Stimulated activated CD8-positive, alpha-beta memory T cell treated with anti-CD3 and anti-CD28 coated beads, Interleukin-7, amount 100 ng/mL, for 1 hour (primary cell): ENCODE measurements at places on chromosomes 5 and 9.

GRCh38 chr5:16792598-16793275 lies 143.4 kb downstream of the MYO10 start:
- DNase-seq: no peak

DNA sequence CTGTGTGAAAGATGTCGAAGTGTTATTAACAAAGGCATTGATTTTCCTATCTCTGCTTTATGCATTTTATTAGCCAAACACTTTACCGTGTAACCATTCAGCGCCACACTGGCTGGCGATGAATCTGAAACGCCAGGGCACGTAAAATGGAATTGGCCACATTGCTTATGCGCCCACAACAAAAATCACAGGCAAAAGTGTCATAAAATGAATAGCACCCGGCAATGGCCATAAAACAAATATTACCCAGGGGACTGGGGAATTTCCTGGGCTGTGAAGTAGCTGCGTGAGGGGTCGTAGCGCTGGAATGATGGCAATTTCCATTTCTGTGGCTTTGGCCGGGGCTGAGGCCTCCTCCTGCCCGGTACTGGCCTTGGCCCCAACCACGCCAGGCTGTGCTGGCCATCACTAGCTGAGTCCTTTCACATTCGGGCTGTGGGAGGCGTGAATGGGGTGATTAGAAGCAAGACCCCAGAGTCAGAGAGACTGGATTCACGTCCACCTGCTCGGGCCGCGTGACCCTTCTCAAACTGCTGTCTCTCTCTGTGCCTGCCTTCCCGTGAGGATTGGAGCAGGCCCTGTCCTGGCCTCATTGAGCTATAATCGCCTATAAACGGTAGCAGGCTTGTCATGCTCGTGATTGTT lies 254.5 kb downstream of the PBX3 start:
- DNase-seq: no peak

DNA sequence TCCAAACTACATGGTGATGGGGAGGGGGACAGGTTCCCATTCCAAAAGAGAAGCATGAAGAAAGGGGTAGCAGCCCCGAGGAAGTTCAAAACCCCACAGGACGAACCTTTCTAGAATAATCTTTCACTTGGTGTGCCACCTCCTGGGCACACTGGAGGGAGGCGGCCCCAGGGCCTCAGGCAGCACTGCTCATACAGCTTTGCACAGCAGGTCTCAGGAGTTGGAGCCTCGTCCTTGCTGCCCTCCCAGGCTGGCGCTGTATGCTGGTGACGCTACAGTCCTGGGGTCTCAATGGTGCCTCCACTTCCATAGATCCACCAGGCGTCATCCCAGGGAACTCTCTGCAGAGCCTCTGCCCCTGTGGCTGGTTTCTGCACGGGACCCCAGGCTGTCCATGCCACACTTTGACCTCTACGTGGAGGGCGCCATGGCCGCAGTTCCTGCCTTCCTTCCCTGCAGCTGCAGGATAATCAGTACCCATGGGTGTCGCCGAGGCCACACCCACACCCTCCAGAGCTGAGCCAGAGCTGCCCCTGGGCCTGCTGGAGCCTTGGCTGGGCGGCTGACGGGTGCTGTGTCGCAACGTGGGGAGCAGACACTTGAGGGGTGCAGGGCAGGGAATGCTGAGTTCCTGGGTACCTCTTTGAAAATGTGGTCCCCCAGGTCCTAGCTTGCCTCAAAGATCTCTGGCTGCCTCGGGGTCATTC lies 95.3 kb downstream of the COL5A1 start:
- no peak for DNase-seq

- DNase-seq: no peak
Measured at GRCh38 chr5:178330791-178331404, 98.3 kb upstream of the PHYKPL start.

DNA sequence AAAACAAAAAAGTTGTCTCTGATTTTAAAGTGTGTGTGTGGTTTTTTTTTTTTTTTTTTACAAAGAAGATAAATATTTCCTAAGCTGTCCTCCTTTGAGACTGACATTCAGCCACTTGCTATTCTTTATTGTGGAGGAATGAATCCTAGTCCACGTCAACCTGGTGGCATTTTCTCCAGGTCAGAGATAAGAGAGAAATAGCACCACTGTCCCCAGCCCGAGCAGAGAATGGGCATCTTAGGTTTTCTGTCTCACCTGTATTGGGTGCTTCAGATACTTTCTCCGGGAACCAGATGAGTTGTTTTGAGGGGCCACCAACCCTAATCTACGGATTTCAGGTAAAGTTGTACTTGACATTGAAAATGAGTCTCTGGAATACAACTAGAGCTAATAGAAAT lies 1.4 kb downstream of the ITGA2 start:
- no peak for DNase-seq

DNA sequence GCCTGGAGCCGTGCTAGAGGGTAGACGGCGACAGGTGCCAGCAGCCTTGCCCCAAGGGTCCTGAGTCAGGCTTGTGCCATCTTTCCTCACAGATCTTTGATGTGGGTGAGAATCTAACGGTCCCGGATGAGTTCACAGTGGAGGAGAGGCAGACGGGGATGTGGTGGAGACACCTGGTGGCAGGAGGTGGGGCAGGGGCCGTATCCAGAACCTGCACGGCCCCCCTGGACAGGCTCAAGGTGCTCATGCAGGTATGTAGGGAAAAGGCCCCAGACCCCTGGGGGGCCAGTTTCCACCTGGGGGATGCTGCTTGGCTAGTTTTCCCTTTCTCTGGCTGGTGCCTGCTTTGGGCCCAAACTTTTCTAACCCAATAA lies 24.0 kb downstream of the PTGES2 start:
- DNase-seq: no peak

DNA sequence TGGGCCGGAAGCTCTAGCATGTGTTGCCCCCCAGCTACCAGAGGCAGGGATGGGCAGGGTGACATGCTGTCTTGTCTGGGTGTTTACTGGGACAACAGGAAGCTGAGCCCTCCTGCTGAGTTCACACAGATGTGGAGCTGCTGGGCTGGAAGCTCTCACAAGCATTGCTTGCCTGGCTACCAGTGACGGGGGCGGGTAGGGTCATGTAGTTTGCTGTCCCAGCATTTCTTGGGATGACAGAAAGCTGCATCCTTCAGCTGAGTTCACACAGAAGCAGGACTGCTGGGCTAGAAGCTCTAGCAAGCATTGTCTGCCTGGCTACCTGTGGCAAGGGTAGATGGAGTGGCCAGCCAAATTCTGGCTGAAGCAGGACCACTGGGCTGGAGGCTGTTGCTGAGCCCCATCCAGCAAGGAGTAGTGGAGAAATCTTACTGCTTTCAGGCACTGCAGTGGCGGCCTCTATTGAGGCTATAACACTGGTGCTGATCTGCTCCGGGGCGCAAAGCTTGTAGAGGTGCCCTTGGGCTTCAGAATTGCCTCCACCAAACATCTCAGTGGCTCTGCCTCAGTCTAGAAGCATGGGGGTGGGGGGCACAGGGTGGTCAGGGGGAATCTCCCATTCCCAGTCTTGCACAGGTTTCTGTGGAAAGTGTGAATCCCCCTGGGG lies 25.1 kb downstream of the POLK start:
- DNase-seq: no peak

- no peak for DNase-seq
Measured at GRCh38 chr5:35538198-35538931, 79.3 kb upstream of the SPEF2 start.

- DNase-seq: no peak
Measured at GRCh38 chr9:93968451-93969327, 13.5 kb upstream of the BARX1 start.
